Common myeloid progenitor, CD34-positive (primary cell): ENCODE measurements at places on chromosomes 1 and 21.
A peak's percentile ranks its signal among the peaks of the same experiment; 100 is the strongest.

- no peak overlapping the region for H3K4me3 ChIP-seq
- no peaks in the 10 kb centered on the region for H3K36me3 ChIP-seq
- H3K27me3 ChIP-seq, result no peaks in the 10 kb centered on the region
- DNase-seq, result no peak
- H3K27ac ChIP-seq, result no peak overlapping the region
These were observed 13.1 kb downstream of the FGGY start for GRCh38 chr1:59309795-59310548.

GRCh38 chr1:76961820-76962207, 94.5 kb downstream of the ST6GALNAC5 start:
- no peaks in the 10 kb centered on the region for H3K36me3 ChIP-seq
- DNase-seq, result no peak
- no peaks in the 10 kb centered on the region for H3K27me3 ChIP-seq
- H3K27ac ChIP-seq, result no peak overlapping the region
- H3K4me3 ChIP-seq, result no peak overlapping the region

DNA sequence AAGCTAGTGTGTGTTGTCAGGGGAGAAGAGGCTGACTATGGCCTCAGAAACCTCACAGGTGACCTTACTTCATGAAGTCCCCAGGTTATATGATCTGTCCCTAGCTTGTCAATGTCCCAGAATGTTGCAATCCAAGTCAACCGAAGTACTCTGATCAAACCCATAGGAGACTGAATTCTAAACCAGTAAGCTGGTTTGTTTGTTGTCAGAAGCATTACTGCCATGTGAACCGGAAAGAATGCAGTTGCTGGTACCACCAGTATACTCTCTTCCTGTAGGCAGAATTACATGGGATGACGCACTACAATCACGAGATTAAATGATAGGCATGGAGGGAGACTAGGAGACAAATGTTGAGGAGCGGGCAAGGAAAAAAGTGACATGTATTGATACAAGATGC, 26.1 kb upstream of the MAN1A2 start:
- DNase-seq, result no peak
- no peaks in the 10 kb centered on the region for H3K27me3 ChIP-seq
- no peaks in the 10 kb centered on the region for H3K36me3 ChIP-seq
- no peak overlapping the region for H3K4me3 ChIP-seq

GRCh38 chr1:72278461-72278860, 3.9 kb downstream of the NEGR1 start:
- no peak overlapping the region for H3K4me3 ChIP-seq
- no peaks in the 10 kb centered on the region for H3K36me3 ChIP-seq
- DNase-seq, result no peak
- H3K4me1 ChIP-seq, result peaks cover 11% of the 10 kb centered on the region
- no peak overlapping the region for H3K27ac ChIP-seq
- no peaks in the 10 kb centered on the region for H3K27me3 ChIP-seq

DNA sequence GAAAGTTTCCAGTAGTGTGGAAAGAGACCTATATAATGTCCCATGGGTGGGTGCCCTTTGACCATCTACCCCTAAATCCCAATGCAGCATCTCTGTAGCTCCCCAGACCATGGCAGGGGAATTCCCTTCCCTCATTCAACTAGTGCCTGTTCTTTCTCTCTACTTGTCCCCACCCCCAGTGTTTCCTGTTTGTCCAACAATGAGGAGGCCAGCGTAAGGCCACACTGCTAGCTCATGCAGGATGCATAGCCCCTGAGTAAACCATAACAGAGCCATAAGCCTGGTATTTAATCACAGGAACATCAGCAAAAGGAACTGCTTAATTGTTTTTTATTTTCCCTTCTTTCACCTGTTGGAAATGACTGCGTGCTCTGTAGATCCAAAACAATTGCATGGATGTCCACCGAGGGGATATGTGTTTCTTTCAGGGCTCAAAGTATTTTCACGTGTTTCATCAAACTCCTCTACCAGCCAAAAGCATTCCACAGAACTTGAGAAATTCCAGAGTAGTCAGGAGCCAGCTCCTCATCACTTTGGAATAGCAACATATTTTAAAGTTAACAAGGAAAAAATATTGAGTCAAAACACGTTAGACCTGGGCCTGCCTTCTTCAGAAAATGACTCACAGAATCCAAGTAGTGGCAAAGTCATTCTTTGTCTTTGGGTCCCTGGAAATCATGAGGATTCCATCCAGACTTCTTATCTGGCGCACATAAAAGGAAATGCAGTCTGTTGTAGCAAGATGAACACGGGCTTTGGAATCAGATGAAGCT, 162.5 kb upstream of the SGIP1 start:
- H3K27me3 ChIP-seq, result no peaks in the 10 kb centered on the region
- H3K36me3 ChIP-seq, result peaks cover 25% of the 10 kb centered on the region
- H3K27ac ChIP-seq, result no peak overlapping the region
- DNase-seq, result peak; percentile 45
- H3K4me1 ChIP-seq, result peaks cover 63% of the 10 kb centered on the region

DNA sequence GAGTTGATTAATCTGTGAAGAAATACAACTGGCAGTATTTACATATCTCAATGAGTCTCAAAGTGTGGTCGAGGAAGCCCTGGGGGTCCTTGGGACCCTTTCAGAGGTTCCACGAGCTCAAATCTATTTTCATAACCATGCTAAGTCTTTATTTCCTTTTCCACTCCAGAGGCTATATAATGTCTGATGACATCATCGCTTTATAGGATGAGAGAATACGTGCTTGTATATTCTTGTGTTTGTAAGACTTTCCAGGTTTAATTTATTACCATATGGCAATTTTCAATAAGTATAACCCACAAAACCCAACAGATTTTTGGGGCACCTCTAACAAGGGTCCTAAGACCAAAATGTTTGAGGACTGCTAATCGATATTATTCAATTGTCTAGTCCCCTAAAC, 1.4 kb upstream of the SLC19A2 start:
- peaks cover 38% of the 10 kb centered on the region for H3K4me1 ChIP-seq
- H3K27me3 ChIP-seq, result no peaks in the 10 kb centered on the region
- peak overlapping the region; percentile 87 for H3K4me3 ChIP-seq
- H3K36me3 ChIP-seq, result no peaks in the 10 kb centered on the region

DNA sequence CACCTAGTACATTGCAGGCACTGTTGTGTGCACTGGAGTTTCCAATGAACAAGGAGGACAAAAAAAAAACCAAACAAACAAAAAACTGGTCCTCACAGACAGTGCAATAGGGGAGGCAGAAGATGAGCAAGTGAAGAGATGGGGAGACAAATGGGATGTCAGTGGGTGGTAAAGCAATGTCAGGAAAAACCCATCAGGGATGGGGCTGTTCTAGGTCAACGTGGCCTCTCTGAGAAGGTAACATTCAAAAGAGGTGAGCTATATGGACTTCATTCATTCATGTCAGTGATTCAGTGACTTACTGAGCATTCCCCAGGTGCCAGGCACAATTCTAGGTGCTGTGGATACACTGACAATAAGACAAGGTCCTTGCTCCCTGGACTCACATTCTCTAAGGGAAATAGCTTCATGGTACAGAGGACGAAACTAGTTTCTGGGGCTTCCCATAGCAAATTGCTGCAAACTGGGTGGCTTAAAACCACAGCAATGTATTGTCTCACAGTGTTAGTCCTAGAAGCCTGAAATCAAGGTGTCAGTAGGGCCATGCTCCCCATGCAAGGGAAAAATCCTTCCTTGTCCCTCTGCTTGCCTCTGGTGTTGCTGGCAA, 140.5 kb upstream of the KLHDC7A start:
- no peaks in the 10 kb centered on the region for H3K36me3 ChIP-seq
- no peak overlapping the region for H3K4me3 ChIP-seq
- no peaks in the 10 kb centered on the region for H3K4me1 ChIP-seq
- H3K27me3 ChIP-seq, result peaks cover 11% of the 10 kb centered on the region
- DNase-seq, result no peak

GRCh38 chr21:43675871-43676270, 16.5 kb downstream of the RRP1B start:
- no peaks in the 10 kb centered on the region for H3K4me1 ChIP-seq
- no peaks in the 10 kb centered on the region for H3K27me3 ChIP-seq
- DNase-seq, result no peak
- peaks cover 84% of the 10 kb centered on the region for H3K36me3 ChIP-seq

DNA sequence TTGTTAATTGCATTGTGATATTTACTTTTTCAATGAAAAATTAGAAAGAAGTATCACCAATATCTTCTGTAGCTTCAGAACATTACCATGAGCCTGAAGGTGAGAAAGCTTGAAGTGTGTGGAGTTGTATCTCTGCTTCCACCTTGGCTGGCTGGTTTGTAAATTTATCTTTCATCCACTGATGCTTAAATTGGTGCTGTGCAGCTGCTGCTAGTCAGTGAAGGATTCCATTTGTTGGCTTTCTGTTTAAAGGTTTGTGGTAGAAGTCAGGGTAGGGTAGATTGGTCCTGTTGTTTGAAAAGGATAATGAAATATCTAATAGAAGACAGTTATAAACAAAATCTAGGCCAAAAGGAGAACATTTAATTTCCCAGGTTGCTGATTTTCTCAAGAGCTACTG, 105.7 kb downstream of the C1orf21 start:
- H3K27me3 ChIP-seq, result no peaks in the 10 kb centered on the region
- peak overlapping the region; percentile 84 for H3K27ac ChIP-seq
- H3K4me1 ChIP-seq, result peaks cover 2% of the 10 kb centered on the region
- no peak overlapping the region for H3K4me3 ChIP-seq
- DNase-seq, result no peak
- H3K36me3 ChIP-seq, result no peaks in the 10 kb centered on the region

DNA sequence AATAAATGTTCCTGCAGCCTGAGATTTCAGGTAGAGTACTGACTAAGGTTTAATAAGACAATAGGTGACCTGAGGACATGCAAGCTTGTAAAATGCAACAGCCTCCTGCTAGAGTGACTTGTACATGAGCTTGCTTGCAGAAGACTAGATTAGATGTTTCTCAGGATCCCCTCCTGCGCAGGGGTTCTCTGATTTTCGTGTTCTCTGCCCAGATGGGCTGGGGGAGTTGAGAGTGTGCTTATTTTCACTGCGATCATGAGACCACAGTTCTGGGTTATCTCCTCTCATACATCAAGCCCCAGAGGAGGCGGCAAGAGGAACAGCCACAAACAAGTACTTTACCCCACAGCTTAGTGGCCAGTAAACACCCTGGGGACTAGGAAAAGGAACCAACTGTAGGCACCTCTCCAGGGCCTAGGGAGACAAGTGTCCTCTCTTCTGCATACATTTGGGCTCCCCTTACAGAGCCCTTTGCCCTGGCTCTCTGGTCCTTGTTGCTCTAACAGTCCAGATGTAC, 8.0 kb downstream of the TMEM81 start:
- H3K27ac ChIP-seq, result no peak overlapping the region
- H3K4me3 ChIP-seq, result no peak overlapping the region
- no peaks in the 10 kb centered on the region for H3K27me3 ChIP-seq
- no peaks in the 10 kb centered on the region for H3K4me1 ChIP-seq
- DNase-seq, result peak; percentile 16

DNA sequence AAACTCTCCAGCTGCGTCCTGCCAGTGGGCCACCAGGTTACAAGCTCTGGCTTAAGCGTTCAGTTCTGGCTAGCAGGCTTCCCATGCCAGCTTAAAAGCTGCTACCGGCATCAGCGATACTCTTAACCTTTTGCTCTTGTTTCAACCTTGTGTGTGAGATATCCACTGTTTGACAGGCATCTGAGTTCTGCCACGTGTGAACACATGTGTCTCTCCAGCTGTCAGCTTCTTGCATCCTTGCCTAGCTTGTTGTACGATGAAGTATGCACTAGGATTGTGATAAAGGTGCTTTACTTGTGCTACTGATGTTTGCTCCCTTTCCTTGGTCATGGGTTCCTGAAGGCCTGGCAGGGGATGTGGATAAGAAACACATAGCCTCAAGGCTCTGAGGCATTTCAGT, 201.6 kb downstream of the PRDM2 start:
- H3K4me3 ChIP-seq, result no peak overlapping the region
- no peak overlapping the region for H3K27ac ChIP-seq
- no peaks in the 10 kb centered on the region for H3K4me1 ChIP-seq

GRCh38 chr1:12706061-12706460, 9.8 kb upstream of the AADACL3 start:
- no peak overlapping the region for H3K4me3 ChIP-seq
- no peaks in the 10 kb centered on the region for H3K27me3 ChIP-seq
- no peaks in the 10 kb centered on the region for H3K4me1 ChIP-seq
- H3K36me3 ChIP-seq, result no peaks in the 10 kb centered on the region

DNA sequence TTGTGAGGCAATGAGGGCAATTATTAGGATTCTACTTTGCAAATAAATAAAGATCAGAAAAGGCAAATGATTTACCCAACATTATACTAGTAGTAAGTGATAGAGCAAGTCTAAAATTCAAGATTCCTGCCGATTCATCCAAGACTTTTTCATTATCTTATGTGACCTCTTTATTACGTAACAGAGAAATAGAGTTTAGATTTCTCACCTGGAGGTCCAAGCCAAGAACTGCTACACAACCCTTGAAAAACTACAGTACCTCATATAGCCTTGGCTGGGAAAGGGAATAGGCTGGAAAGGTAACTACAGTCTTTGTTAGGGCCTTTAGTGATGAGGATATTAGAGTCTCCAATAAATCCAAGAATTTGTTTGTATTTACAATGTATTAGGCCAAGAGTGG, 13.3 kb downstream of the EEIG2 start:
- DNase-seq, result no peak
- peaks cover 2% of the 10 kb centered on the region for H3K36me3 ChIP-seq
- peaks cover 5% of the 10 kb centered on the region for H3K4me1 ChIP-seq
- no peak overlapping the region for H3K4me3 ChIP-seq

DNA sequence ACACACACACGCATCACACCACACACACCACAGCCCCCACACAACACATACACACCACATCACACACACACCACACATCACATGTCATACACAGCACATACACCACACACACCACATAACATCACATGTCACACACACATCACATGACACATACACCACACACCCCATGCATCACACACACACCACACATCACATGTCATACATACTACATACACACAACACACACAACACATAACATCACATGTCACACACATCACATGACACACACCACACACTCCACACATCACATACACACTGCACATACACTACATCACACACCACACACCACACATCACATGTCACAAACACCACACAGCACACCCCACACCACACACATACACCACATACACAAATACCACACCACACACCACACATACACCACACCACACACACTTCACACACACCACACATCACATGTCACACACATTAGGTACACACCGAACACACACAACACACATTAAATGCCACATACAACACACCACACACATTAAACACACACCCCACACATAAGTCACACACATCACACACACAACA, 1.8 kb downstream of the LYPD8 start:
- no peak overlapping the region for H3K27ac ChIP-seq
- H3K4me3 ChIP-seq, result no peak overlapping the region
- no peaks in the 10 kb centered on the region for H3K36me3 ChIP-seq
- H3K27me3 ChIP-seq, result no peaks in the 10 kb centered on the region

DNA sequence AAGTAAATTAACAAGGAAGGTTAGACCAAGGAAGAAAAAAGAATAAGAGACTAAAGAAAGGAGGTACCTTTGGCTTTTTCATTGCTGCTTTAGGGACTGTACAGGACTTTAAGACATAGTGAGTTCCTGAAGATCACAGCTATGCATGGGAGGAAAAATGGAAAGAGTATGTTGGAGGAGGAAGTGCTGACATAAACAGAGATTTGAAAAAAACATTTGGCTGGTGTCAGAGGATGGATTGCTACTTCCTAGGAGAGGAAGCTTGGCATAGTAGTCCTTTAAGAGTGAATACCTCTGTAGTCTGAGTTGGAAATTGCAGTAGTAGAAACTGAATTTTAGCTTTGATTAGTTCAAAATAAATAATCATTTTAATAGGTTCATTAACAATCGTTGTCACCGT, 398.4 kb downstream of the RYR2 start:
- no peak overlapping the region for H3K27ac ChIP-seq
- no peaks in the 10 kb centered on the region for H3K27me3 ChIP-seq
- no peaks in the 10 kb centered on the region for H3K4me1 ChIP-seq
- no peaks in the 10 kb centered on the region for H3K36me3 ChIP-seq
